ENCODE measurements at places on chromosomes 6 and 20.

DNA sequence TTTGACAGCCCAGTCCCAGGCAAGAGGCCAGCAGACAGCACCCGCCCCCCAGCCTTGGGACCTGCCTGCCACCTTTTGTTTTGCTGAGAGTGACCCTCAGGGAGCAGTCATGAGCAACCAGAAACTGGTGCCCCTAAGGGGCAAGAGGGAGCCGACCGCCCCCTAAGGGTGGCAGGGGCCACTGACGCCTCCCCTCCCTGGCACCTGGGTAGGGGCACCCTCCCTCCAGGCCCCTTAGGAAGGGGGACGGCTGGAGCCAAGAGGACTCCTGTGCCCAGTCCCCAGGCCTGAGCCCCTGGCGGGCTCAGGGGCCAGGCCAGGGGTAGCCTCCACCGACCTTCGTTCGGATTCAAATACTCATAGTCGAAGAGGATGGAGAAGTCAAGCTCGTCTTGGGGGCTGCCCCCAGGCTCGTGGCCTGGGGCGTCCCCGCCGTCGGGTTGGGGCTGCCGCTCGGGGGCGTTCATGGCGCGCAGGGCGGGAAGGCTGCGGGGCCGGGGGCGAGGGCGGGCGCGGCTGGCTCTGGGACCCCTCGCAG is 417 bp downstream of the NFATC2 start:
- no peak for DNase-seq

GRCh38 chr20:17925141-17925939 is 43.3 kb downstream of the SNX5 start:
- DNase-seq, result no peak

- DNase-seq, result no peak
Observed at GRCh38 chr6:170163405-170164170, 127.3 kb downstream of the DLL1 start.

DNA sequence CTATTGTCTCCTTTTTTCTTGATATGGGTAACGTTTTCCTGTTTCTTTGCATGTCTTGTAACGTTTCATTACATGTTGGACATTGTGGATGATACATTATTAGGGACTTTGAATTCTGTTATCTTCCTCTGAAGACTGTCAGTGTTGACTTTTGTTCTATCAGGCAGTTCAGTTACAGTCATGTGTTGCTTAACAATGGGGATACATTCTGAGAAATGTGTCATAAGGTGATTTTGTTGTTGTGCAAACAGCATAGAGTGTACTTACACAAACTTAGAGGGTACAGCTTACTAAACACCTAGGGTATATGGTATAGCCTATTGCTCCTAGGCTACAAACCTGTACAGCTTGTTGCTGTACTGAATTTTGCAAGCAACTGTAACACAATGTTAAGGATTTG is 64.7 kb downstream of the AK9 start:
- DNase-seq, result no peak

DNA sequence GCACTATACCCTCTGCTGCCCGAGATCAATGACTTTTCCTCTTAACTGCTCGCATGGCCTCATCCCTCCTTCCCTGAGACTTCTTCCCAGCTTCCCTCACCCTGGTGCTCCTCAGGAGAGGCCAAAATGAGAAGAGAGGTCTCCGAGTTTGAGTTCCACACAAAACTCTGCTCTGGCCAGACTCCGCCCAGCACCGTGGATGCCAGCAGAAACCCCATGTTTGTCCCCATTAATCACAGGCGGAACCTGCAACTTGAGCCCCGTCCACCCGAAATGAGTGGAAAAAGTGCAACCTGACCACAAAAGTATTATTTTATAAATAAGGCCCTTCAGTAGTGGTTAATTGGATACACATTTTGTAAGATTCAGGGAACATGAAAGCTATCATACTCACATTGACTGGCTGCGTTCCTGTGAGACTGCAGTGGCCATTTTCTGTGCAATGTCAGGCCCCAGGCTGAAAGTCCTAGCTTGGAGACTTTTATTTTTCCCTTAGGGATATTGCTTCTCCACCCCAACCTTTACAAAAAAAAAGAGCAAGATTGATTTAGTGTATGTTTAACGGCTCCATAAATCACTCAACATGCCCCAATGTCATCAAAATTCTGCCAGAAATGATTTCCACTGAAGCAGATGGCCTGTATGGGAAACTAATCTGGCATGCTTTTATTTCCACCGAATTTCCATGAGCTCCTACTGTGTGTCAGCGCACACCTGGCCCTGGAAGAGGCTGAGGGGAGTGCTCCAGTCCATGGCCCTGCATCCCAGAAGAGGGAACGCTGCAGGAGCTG is 134.6 kb downstream of the BMP7 start:
- no peak for DNase-seq

GRCh38 chr6:140494321-140495108 is 1120.1 kb upstream of the CITED2 start:
- DNase-seq, result no peak

- peak; percentile 49 for DNase-seq
Observed at GRCh38 chr6:87045521-87046075, 49.3 kb downstream of the CGA start.

DNA sequence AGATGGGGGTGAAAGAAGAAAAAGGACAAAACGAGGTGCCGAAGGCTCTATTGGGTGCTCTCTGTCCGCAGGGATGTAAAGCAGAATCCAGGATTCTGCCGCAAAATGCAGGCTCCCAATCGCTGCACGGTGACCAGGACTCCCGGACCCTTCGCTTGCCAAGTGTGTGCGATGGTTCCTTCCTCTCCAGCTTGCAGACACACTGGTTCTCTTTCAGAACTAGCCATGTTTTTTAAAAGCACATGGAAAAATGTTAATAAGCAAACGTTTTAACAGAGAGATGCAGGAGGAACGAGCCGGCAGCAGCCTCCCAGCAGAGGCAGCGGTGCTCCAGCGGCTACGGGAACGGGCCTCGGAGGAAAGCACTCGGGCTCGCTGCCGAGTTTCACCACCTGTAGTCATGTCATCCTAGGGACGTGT is 59.6 kb downstream of the ZNF831 start:
- DNase-seq, result no peak

DNA sequence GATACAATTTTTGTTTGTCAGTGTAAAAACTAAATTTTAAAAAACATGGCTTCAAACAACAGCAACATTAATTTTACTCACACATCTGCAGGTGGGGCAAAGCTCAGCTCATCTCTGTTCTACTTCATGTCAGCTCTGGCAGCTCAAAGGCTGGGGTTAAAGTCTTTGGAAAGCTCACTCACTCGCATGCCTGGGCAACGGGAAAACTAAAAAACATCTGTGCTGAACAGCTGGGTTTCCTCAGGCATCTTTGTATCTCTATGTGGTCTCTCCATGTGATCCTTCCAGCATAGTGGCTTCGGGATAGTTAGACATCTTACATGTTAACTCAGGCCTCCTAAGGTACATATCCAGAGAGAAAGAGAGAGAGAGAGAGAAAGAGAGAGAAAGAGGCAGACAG is 499.6 kb downstream of the RFPL4B start:
- peak; percentile 63 for DNase-seq

DNA sequence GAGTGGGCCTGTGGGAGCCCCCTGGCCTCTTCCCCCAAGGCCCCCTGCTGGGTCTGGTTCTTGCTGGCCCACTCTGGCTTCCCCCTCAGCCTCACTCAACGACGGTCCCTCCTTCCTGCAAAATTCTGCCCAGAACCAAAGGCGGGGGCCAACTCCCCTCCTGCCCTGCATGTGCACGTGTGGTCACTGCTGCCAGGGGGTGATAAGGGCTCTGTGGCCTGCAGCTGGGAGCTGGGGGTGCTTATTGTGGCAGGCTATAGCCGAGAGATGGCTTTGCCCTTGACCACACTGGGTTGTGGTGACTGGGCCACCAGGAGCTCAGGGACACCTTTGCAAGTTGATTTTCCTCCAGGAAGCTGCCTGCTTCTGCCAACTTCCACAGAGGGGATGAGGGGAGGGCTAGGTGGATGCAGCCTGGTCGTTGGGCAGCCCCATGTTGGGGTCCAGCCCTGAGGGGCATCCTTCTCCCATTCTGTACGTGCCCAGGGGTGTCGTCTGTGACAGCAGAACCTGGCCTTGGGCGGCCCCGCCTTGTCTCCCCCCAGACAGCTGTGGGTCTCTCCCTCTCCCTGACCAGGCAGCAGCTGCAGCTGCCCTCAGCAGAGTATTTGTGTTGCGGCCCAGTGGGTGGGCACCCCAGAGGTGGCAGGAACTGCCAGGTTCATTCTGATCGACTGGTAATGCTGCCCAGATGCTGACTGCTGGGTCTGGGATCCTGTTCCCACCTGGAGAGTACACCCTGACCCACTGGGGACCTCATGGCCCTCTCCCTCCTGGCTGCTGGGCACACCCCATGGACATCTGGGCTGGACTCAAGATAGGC is 5.6 kb downstream of the TCEA2 start:
- peak; percentile 45 for DNase-seq

GRCh38 chr6:169175360-169175887 is 78.2 kb downstream of the THBS2 start:
- no peak for DNase-seq

GRCh38 chr6:148497257-148497656 is 154.6 kb downstream of the SASH1 start:
- DNase-seq, result peak; percentile 90

- DNase-seq, result peak; percentile 63
Observed at GRCh38 chr6:12354499-12354898, 64.3 kb downstream of the EDN1 start.

DNA sequence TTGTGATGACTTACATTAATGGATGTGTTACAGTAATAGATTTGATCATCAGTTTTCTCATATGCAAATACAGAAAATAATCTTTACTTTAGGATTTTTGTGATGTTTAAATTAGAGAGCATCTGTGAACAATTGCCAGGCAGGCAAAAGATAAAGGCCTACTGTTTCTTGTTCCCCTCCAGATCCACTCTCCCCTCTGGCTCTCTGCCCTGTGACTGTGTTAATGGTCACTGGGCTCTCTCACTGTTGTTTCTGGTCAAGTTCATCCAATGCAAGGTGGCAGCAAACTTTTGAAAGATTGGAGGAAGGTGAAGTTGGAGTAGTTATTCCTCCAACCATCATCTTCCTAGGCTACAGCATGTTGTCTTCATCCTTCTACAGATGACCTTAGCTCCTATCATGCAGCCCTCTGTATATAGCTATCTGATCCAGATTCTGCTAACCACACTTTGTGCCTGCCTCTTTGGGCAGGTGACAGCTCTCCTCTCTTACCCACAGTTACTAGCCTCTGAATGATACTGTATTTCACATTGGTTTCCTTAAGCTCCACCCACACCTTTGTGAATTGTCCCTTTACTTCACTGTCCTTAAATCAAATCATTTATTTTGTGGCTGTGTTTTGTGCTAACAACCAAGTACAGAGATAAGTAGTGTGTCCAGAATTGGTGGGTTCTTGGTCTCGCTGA is 48.9 kb upstream of the ARG1 start:
- DNase-seq, result no peak

GRCh38 chr20:6241591-6241990 is 118.8 kb upstream of the FERMT1 start:
- no peak for DNase-seq

- DNase-seq, result no peak
Observed at GRCh38 chr6:115544765-115545671, 515.7 kb downstream of the FRK start.

GRCh38 chr6:63295553-63296194 is 24.1 kb downstream of the LGSN start:
- DNase-seq, result no peak

GRCh38 chr6:33671744-33672072 is 39.8 kb downstream of the UQCC2 start:
- DNase-seq, result no peak

DNA sequence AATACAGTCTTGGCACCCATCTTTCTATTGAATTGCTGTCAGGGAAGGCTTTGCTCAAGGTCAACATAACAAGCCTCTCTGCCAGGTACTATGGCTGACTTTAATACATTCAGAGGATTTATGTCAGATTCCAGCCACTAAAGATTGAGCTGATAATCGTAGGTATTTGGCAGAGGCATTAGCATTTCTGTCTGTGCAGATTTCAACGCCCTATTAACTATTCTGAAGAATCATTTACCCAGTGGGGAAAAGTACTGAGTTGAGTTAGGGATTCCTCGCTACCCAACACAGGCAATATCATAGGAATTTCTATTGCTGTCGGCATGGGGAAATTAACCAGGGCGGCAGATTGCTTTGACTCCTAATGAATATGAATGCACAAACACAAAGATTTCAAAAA is 233.7 kb upstream of the SPTLC3 start:
- DNase-seq, result no peak

Measured in myocyte (in vitro differentiated cells).